ENCODE measurements at places on chromosomes 11 and 22.

DNA sequence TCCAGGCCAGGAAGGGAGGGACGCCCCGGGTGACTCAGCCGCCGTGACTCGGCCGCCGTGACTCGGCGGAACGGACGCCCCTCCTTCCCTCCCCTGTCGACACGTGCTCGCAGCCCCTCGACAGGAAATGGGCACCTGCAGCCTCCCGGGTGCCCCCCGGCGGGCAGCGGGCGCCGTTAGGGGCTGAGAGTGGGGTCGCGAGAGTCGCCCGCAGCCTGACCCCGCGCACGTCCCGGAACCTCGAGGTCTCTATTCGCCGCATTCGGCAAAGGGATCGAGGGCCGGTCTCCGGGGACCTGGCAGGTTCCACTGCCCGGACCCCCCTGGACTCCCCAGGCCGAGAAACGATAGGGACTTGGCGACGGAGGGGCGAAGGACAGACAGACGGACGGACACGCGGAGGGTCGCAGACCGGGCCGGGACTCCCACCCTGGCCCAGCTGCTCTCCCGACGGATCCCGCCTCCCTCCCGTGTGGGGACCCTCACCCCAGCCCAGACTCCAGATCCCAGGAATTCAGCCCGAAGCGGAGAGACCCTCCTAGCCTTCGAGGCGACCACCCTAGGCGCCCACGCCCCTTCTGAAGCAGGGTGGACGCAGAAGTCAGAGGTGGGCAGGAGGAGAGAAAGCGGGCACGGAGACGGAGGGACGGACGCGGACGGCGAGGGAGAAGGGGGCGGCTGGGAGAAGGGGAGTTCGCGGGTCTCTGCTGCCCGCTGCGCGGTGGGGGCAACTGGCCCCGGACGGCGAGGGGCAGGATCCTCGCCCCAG is 648 bp downstream of the FOSL1 start:
- peak; percentile 90 for DNase-seq

DNA sequence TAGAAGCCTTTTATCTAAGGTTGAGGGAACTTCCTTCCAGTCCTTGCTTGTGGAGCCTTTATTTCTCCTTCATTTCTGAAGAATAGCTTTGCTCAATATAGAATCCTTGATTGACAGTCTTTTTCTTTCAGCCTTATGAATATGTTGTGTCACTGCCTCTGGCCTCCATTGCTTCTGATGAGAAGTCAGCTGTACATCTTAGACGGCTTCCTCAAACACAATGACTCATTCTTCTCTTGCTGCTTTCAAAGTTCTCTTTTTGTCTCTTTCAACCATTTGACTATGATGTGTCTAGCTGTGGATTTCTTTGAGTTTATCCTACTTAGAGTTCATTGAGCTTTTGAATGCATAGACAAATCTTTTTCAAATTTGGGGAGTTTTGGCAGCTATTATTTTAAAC is 893.2 kb downstream of the BRD1 start:
- DNase-seq: no peak

DNA sequence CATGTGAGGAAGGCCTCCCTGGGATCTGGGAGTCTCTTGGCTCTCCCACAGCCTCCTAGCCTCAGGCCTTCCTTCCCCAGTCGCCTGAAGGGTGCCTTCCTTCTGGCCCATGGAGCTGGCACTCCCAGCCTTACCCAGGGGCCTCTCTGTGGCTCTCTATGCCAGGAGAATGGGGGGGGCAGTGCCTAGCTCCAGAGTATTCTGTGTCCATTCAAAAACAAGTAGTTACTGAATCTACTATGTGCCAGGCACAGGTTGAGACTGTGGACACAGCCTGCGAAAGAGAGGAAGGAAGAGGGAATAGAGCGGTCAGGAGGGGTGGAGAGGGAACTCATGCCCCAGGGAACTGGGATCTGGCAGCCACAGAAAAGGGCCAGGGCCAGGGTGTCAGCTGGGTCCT is 2.7 kb upstream of the PLA2G3 start:
- no peak for DNase-seq

- DNase-seq: no peak
These were observed 87.1 kb upstream of the BIRC3 start for GRCh38 chr11:102230186-102230585.

GRCh38 chr11:125168918-125169456 is 4.4 kb downstream of the PKNOX2 start:
- DNase-seq: no peak

DNA sequence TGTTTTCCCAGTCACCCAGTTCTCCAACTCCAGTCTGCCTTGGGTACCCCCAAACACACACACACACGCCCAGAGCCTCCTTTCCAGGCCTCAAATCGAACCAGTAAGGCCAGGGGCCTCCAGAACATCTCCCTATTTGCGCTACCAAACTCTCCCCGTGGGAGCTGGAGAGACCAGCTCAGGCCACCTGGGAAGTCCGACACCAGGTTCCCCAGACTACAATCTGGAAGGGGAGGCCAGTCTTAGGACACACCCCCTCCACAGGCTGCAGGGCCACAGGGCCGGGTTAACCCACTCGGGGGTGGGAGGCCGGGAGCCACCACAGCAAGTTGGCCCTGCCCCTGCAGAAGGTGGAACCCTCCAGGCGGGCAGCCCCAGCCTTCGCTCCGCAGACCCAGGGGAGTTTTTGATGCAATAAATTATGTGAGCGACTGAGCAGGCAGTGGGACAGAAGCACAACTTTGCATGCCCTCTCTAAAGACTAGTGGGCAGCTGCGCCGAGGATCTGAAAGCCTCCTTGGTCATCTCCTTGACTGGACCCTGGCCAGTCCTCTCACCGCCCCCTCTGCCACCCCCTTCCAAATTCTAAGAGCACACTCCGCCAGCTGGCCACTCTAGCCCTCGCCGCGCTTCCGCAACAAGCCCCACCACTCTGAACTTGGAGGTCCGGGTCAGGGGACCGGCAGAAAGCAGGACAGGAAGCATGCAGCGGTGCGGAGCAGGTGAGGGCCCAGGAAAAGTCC is 2.8 kb downstream of the IGF2 start:
- no peak for DNase-seq

GRCh38 chr22:42871146-42872050 is 14.3 kb upstream of the ARFGAP3 start:
- no peak for DNase-seq

Data from activated effector memory CD4-positive, alpha-beta T cell treated with anti-CD3 and anti-CD28 coated beads, Interleukin-2, amount 50 U/mL, for 16 hours (primary cell).